ENCODE measurements at places on chromosomes 3 and 15.

- ATAC-seq, result no peak
Measured at GRCh38 chr3:186414735-186415419, 52.8 kb upstream of the DGKG start.

DNA sequence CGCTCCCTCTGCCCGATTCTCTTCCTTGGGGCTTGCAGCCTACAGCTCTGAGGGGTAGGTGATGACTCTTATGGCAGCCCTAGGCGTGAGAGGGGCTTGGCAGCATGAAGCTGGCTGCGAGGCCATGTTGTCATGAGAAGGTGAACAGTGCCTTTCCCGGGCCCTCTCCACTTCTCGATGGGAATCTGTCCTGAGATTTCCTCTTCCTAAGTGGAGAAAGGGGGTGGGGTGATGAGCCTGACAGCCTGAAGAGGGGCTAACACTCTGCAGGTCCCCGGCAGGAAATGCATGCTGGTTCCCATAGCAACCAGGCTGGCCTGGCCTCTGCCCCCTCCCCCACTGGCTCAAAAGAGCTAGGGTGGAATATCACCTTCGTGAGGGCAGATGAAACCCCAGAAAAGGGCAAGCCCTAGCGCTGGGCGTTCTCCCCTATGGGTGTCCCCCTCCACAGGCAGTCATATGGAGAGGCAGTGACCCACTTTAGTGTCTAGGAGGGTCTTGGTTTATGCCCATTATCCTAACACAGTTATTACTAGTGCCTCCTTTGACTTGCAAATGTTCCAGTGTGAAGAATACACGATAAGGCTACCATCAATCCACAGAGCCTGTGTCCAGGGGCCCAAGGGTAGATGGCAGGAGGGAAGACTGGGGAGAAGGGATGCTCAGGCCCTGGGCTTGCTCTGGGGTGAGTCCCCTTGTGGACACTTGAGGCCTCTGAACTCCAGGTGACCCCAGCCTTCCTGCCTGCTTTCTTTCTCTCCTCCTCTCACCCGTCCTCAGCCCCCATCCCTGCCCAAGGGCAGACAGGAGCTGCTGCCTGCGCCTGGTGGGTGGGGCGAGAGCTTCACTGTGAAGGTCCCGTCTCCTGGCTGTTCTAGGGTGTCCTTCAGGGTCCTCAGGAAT is 13.2 kb downstream of the EPHB3 start:
- ATAC-seq, result peak; percentile 82

DNA sequence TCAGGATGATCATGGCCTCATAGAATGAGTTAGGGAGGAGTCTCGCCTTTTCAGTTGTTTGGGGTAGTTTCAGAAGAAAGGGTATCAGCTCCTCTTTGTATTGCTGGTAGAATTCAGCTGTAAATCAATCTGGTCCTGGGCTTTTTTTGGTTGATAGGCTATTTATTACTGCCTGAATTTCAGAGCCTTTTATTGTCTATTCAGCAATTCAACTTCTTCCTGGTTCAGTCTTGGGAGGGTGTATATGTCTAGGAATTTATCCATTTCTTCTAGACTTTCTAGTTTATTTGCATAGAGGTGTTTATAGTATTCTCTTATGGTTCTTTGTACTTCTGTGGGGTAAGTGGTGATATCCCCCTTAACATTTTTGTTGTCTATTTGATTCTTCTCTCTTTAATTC is 1024.2 kb downstream of the DIPK2A start:
- ATAC-seq, result no peak

GRCh38 chr3:171028779-171029232 is 2.3 kb upstream of the SLC2A2 start:
- no peak for ATAC-seq

Measured in motor neuron (in vitro differentiated cells).